ENCODE measurements at places on chromosomes 4 and X.

DNA sequence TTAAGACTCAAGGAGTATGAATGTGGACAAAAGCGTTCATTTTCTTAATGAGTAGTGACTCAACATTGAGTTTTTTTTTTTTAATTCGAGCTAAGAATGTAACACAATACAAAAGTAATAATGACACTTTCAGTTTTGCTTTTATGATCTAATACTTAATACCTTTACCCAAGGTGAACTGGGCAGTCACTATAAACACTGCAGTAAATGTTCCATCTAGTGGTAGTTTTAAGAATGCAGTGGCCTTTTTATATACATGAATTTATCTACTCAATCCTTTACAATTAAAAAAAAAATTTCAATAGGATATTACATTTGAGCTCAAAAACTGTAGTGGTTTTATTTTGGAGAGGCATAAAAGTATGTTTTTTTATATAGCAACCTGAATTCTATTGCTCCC lies 33.9 kb downstream of the PDK3 start:
- DNase-seq: no peak

DNA sequence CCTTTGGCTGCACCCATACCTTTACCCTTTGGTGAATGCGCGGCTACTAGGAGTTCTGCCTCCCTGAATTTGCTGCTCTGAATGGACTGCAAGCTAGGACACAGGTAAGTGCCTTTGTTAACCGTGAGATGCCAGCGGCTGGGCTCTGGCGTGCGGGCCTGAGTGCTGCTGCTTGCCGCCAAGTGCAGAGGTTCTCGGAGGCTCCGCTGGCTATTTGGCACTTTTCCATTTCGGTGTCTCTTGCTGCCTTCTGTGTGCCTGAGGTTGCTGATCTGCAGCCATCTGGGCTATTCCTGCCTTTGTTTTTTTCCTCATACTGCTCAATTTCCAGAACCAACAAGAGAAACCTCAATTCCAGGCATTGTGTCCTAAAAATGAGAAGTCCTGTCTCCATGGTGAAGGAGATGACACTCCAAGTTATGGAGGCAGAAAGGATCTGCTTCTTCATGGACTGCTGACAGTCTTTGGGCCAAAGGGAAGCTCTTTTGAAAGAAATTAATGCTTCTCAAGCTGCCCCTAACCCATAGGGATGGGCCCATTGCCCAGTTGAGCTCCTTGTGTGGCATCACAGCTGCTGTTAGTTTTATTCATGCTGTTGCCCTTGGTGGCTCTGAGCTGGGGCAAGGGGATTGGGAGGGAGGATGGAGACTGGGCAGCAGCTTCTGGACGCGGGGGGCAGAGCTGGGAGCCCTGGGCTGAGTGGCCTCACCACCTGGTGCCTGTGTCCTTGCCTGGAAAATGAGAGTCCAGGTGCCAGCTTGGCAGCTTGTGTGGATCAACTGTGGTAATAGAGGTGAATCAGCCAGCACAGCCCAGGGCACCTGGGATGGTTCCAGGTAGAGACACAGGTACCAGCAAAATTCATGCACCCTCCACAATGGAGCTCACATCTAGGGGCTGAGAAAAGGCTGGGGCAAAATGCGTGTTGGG lies 3.8 kb upstream of the TBC1D14 start:
- DNase-seq: no peak

DNA sequence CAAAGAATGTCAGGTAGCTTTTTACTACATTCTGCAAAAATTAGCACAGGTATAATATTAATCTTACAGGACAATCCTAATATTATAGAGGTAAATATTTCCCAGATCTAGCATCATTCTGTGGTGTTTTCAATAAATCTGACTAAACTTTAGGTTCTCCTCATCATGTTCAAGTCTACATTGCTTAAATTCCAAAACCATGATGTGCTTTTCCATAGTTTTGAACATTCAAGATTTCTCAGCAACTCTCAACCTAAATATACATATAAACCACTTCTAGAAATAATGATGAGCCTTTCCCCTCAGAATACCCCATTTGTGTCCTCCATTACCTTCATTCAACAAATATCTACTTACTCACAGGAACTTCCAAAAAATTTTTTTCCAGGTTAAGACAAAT lies 23.1 kb downstream of the EIF4E start:
- DNase-seq: no peak

- no peak for DNase-seq
Observed at GRCh38 chr4:78809928-78810835, 34.0 kb downstream of the BMP2K start.

GRCh38 chr4:44984083-44984482 lies 257.7 kb upstream of the GNPDA2 start:
- DNase-seq: no peak

DNA sequence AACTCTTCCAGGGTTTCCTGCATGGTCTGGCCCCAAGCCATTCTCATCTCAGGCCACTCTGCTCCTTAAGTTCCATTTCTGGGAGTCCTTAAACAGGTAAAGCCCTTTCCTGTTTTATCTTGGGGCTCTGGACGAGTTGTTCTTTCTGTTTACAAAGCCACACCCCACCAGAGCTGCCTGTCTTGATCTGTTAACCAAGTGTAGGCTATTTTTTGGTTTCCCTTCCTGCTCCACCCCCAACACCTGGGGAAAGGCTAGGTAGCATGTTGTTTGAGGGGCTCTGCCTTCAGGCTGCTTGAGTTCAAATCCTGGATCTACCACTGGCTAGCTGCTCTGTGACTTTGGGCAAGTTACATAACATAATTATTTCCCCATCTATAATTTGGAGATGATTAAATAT lies 40.0 kb downstream of the ERVMER34-1 start:
- DNase-seq: no peak

DNA sequence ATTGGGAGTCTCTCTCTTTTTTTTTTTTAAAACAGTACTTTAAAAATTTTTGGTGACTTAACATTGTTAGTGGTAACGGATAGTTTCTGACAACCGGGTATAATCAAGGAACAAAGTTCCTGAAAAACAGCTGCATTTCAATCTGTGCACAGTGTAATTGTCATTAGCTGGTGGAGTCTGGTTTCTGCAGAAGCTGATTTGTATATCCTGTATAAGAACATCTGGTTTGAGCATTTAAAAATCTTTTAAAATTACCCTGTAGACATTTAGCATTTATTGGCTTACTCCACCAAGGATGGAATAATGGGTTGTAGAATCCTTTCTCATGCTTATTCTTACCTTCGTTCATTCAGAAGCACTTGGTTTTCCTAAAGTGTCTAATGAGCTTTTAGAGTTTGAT lies 11.2 kb downstream of the JADE1 start:
- no peak for DNase-seq

DNA sequence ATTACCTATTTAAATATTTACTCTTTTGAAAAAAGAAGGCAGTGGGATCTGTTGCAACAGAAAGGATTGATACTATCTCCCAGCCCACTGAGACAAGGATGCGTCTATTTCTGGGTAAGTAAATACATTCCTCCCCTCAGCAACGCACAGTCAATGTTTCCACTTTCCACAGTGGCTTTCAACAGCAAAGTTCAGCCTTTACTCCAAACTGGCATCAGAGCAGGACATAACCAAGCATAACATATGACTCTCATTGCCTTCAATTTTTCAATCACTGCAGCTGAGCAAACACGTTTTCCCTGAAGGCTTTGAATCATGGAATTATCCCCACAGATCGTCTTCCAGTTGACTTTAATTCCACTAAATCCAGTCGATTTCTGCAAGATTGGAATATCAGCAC lies 160.3 kb upstream of the FRG1 start:
- DNase-seq: no peak

GRCh38 chr4:173247321-173247720 lies 78.7 kb downstream of the GALNT7 start:
- DNase-seq: no peak

- DNase-seq: no peak
Observed at GRCh38 chr4:118076958-118077766, 42.9 kb downstream of the NDST3 start.

- no peak for DNase-seq
Observed at GRCh38 chr4:117623326-117623725, 411.0 kb upstream of the NDST3 start.

DNA sequence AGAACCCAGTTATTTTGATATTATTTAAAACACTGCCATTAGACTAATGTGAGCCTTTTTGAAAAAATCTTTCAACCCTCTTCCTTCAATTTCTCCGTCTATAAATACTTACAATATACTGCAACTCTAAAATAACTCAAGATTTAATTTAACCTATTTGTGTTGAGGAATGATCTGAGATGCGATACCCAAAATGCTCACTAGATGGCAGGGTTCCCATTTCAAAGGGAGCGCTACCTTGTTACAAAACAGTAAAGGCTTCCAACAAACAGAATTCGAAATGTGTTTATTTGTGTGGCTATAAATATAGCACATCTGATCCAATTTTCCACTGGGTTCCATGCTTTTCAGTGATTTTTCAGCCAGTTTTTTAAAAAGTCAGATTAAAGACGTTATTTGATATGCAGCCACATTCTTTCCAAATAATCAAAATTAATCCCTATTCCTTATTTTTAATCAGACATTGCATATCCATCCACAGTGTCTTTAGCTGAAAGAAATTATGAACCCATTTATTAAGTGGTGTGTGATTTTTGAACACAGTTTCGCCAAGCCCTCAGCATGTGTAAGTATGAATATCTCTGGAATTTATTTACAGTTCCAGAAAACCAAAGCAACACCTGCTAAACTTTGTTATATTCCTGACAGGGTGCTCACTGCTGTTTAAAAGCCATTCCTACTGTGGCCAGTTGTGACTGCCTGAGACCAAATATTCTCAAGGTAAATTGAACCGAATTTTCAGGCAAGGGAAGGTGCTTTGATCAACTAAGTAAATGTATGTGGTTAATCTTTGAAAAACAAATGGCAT lies 668.0 kb upstream of the LCORL start:
- DNase-seq: no peak

- peak; percentile 29 for DNase-seq
Observed at GRCh38 chr4:25330905-25331808, 18.6 kb downstream of the ZCCHC4 start.

- DNase-seq: peak; percentile 32
Observed at GRCh38 chrX:101799387-101799786, 132.4 kb downstream of the ZMAT1 start.

- DNase-seq: no peak
Observed at GRCh38 chrX:71541210-71542022, 8.5 kb downstream of the OGT start.

DNA sequence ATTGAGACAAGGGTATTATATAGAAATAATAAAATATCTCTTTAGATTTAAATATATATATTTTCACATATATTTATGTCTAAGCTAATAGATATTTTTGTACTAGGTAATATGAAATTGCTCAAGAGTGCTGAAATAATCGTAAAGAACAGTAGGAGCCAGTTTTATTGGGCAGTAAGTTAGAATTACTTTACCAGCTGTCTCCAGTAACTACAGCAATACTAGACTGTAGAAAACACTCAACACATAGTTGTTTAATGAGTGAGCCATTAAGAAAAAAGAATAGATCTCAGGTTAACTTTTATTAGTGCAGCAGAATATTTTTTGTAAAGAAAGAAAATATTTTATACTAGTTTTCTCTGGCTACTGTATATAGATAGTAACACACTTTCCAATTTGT lies 715.2 kb downstream of the TRIML1 start:
- no peak for DNase-seq

GRCh38 chr4:109185548-109185947 lies 116.9 kb downstream of the COL25A1 start:
- DNase-seq: no peak

- DNase-seq: no peak
Observed at GRCh38 chrX:153638436-153639176, 8.4 kb upstream of the DUSP9 start.

- no peak for DNase-seq
Observed at GRCh38 chrX:137212078-137212632, 178.4 kb upstream of the GPR101 start.

GRCh38 chr4:103201253-103201652 lies 3.1 kb upstream of the CENPE start:
- DNase-seq: no peak

DNA sequence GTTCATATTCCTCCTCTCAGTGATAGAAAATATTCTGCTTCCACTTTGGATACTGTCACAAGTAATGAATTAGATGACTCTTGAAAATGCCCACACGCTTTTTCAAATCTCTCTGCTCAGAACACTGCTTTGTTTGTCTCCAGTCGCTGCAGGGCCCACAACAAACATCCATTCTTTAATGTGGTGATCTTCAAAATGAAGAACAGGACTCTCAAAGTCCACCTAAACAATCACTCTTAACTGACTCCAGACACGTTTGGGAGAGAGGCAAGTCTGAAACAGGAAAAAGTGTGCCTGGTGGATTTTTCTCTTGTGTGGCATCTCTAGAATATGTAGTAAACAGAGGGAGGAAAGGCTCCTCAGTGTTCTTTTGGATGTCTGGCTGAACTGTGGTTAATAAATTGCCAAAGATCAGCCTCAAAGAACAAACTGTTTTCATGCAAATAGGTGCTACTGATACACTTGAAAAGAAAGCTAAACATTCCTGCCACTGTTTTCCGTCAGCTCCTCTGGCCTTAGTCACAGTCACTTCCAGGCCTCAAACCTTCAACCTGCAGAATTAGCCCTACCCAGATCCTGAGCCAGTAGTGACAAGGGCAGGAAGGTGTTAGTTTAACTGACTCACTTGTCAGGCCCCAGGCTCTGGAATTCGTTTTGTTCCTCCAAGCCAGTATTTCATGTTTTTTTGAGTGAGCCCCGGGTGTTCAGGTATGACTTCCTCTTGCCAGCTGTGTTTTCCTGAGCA lies 259.6 kb upstream of the GPC4 start:
- DNase-seq: no peak

DNA sequence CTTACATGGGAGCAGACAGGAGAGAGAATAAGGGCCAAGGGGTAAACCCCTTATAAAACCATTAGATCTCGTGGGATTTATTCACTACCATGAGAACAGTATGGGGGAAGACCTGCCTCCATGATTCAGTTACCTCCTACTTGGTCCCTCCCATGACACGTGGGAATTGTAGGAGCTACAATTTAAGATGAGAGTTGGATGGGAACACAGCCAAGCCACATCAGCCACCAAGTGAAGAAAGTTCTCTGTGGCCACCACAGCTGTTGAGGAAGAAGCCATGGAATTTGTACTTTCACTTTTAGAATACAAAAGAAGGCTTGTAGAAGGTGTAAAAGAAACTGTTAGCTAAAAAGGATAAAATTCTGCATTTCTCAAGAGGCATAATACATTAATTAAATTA lies 67.0 kb upstream of the CXorf51A start:
- no peak for DNase-seq

DNA sequence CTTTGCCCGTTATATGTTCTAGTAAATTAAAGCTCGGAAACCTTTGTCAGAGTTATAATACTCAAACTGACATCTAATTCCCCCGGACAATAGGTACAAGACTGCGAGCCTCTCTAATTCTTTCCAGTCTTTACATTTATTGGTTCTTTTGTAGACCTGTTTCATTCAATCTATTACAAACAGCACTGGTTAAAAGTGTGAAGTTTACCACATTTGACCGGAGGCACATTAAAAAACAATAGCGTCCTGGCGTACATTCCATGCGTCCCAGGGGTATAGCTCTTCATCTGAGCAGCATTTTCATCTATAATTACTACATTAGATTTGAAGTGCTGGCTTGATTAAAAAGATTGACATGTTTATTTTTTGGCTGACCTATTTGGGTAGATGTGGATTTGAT lies 49.9 kb upstream of the TENM3 start:
- no peak for DNase-seq

GRCh38 chr4:181176306-181176705 lies 1066.9 kb upstream of the TENM3 start:
- DNase-seq: no peak

- DNase-seq: no peak
Observed at GRCh38 chr4:157667836-157668235, 447.3 kb downstream of the GRIA2 start.

GRCh38 chr4:54840992-54841768 lies 183.4 kb downstream of the KIT start:
- DNase-seq: no peak

- no peak for DNase-seq
Observed at GRCh38 chr4:5503336-5503936, 204.9 kb downstream of the EVC2 start.
